ENCODE measurements at places on chromosomes 1 and 21.

DNA sequence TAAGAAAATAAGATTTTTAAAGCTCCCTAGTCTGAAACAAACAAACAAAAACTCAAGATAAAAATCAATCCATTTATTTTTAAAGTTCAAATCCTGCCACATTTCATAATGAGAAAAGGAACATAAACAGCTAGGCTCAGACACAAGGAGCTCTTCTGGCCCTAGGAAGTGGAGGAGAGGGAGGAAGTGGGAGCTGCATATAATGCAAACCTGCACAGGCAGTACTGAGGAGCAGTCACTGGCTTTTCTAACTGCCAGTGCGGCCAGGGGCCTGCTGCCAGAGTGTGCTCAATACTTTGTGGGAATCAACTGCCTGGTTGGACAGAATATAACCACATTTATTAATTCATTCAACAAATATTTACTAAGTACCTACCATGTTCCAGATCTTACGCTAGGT lies 139.8 kb upstream of the SPATA6 start:
- DNase-seq = no peak

- no peak for DNase-seq
Observed at GRCh38 chr1:240917976-240918375, 306.0 kb upstream of the GREM2 start.

- DNase-seq = no peak
Observed at GRCh38 chr1:46522184-46522968, 29.1 kb downstream of the KNCN start.

- no peak for DNase-seq
Observed at GRCh38 chr1:39590546-39590945, 14.0 kb upstream of the PABPC4 start.

- no peak for DNase-seq
Observed at GRCh38 chr1:119737040-119737682, 25.4 kb downstream of the PHGDH start.

DNA sequence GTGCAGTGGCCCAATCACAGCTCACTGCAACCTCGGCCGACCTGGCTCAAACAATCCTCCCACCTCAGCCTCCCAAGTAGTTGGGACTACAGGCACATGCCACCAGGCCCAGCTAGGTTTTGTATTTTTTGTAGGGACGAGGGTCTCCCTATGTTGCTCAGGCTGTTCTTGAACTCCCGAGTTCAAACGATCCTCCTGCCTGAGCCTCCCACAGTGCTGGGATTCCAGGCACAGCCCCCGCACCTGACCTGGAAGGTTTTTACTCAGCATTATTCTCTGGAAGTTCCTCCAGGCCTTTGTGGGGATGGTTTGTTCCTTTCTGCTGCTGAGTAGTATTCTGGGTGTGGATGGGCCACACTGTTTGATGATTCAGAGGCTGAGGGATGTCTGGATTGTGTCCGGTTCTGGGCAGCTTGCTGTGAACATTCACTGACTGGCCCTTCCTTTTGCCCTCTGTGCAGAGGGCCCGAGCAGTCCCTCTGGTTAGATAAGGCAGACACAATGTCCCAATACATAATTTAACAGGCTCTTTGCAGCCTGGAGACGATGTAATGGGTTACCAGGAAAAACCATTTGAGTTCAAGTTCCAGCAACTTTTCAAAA lies 6.0 kb upstream of the TRAPPC10 start:
- no peak for DNase-seq

- DNase-seq = no peak
Observed at GRCh38 chr1:3542676-3543075, 68.6 kb downstream of the MEGF6 start.
